Sigmoid colon (tissue), 7 donors: ENCODE measurements at places on chromosomes 4 and X. TPM values are rescaled to one million over a fixed set of nuclear protein-coding genes. Genes with fewer than 3 reads are reported as not detected.

FAM47A gene
- not detected for total RNA-seq

TEX11 gene
- not detected for total RNA-seq

UCHL1 gene
- total RNA-seq, result 160 TPM

CPLX1 gene
- total RNA-seq, result 0.49 TPM

HAND2 gene
- total RNA-seq, result 183 TPM

SPON2 gene
- total RNA-seq, result 70.7 TPM

AFM gene
- total RNA-seq, result not detected

ARHGAP4 gene
- 18.2 TPM for total RNA-seq
